Stimulated activated CD4-positive, alpha-beta T cell treated with anti-CD3 and anti-CD28 coated beads, TNF-alpha, amount 100 ng/mL, for 24 hours (primary cell): ENCODE measurements at places on chromosomes 1 and 21.

GRCh38 chr1:233240829-233241682 lies 54.5 kb downstream of the PCNX2 start:
- DNase-seq = no peak

- DNase-seq = no peak
These were observed 3.2 kb upstream of the LIX1L start for GRCh38 chr1:145961109-145961424.

- DNase-seq = no peak
These were observed 2.3 kb upstream of the JAM2 start for GRCh38 chr21:25636727-25637126.

- DNase-seq = no peak
These were observed 10.8 kb downstream of the ABCA4 start for GRCh38 chr1:94110021-94110761.

GRCh38 chr1:55272994-55273393 lies 57.8 kb upstream of the USP24 start:
- DNase-seq = no peak

- DNase-seq = no peak
These were observed 72.0 kb downstream of the NOS1AP start for GRCh38 chr1:162141281-162142054.

GRCh38 chr1:2445162-2445822 lies 30.8 kb upstream of the PLCH2 start:
- no peak for DNase-seq

DNA sequence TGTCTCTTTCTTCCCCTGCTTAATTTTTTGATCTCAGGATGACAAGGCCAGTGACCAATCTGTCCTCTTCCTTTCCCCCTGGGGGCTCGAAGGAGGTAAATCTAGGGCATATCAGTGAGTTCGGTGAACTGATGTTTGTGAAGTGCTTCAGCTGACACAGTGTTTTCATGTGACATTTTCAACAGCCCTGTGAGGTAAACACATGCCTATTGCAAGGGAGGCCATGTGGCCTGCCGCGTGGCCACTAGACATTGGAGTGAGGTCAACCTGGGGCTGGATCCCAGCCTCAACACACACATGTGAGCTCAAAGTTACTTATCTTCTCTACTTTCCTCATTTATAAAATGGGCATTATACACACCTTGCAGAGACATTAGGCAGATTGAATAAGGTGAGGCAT lies 126.3 kb downstream of the PLPP3 start:
- no peak for DNase-seq

- peak; percentile 6 for DNase-seq
These were observed at the start of gene SMG7 for GRCh38 chr1:183472488-183473216. TSS of gene SMG7 (plus strand) at chr1:183472499. CDS start at chr1:183472621, 122 bp downstream.

DNA sequence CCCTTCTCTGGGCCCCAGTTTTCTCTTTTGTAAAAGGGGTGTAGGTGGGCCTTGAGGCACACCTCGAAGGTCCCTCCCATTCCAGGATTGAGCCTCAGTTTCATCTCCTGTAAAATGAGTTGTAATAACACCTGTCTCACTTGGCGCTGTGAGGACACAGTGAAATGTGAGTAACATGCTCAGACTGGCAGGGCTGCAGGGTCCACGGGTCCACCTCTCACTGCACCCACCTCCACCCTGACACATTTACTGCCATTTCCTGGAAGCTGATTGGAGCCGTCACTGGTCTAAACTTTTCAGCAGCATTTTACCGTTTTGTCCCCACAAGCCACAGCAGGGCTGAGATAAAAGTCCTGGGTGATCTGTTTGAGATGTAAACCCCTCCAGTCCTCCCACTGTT lies 398.0 kb downstream of the PTPRU start:
- no peak for DNase-seq

GRCh38 chr1:207031632-207032264 lies 808 bp downstream of the C1orf116 start:
- DNase-seq = no peak

DNA sequence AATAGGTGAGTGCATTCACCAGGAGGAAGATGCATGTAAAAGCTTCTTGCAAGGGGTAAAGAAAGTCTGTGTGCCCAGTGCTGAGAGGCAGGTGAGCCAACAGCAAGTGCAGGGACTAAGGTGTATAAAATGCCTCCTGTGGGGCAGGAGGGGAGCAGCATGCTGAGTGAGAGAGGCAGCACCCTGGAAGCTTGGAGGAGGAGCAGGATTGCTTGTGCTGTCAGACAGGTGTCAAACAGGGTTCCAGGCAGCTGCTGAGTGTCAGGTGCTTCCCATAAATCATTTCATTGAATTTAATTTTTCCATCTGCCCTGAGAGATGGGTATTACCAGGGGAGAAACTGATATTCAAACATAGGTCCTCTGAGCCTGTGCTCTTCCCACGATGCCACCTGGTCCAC lies 13.9 kb downstream of the BSND start:
- no peak for DNase-seq

- DNase-seq = no peak
These were observed 513 bp downstream of the PBX1 start for GRCh38 chr1:164559342-164560051.

- DNase-seq = no peak
These were observed 48.3 kb downstream of the IGSF21 start for GRCh38 chr1:18155881-18156385.

GRCh38 chr1:184665360-184665759 lies 89.3 kb downstream of the EDEM3 start:
- no peak for DNase-seq

GRCh38 chr1:89041119-89041641 lies 18.5 kb upstream of the GBP3 start:
- DNase-seq = no peak

DNA sequence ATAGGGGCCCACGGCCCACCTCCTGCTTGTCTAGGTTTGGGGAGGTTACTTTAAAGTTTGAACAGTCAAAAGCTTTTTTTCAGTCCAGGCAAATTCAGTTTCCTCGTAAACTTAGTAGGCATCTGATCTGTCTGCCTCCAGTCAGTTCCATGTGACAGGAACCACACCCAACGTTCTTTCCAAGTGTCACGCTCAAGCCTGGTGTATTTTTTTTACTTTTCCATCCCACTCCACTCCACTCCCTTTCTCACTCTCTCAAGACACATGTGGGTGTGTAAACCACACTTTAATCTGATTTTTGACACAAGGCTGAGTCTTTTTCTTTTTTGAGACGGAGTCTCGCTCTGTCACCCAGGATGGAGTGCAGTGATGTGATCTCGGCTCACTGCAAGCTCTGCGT lies 60.3 kb upstream of the GPR153 start:
- no peak for DNase-seq

DNA sequence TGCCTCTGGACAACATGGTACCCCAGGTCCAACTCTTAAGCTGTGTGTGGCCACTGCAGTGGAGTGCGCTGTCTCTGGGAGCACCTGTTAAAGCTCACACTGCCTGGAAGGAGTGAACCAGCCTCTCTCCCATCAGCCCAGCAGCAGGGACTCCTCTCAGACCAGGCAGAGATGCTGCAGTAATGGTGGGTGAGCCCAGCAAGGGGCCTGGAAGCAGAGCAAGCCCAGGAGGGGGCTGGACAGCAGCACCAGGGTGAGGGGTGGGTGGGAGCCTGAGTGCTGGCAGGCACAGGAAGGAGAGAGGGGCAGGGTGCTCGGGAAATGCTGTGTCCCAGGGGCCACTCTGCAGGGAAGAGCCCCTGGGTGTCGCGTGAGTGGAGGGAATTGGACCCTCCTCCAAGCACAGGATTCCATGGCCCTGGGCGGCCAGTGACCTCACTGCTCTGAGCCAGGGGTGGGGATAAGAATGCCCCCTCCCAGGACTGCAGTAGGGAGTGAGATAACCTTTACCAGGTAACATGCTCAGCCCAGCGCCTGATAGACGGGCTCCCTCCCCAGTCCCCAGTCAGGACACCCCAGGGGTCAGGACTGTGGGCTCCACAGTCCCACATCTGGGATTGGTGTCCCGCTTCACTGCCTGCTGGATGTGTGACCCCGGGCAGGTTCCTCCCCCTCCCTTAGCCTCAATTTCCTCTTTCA lies 313.1 kb downstream of the MATN1 start:
- no peak for DNase-seq

- DNase-seq = no peak
These were observed 282.6 kb upstream of the DPYD start for GRCh38 chr1:98203466-98203865.

DNA sequence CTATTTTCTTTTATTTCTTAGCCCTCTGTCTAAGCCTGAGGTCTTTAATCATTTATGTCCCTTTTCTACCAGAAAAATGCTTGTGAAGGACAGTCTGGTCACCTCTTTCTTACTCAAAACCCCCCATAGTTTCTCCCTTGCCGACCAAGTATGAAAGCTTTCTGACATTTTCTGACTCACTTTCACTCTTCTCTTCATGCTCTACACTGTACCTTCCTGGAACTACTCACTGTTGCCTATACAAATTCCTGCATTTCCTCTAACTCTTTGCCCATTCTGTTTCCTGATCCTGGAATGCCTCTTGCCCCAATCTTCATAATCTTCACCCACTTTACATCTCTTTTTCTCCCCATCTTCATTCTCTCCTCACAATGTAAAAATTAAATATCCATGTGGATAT lies 380.0 kb downstream of the HHIPL2 start:
- DNase-seq = no peak

DNA sequence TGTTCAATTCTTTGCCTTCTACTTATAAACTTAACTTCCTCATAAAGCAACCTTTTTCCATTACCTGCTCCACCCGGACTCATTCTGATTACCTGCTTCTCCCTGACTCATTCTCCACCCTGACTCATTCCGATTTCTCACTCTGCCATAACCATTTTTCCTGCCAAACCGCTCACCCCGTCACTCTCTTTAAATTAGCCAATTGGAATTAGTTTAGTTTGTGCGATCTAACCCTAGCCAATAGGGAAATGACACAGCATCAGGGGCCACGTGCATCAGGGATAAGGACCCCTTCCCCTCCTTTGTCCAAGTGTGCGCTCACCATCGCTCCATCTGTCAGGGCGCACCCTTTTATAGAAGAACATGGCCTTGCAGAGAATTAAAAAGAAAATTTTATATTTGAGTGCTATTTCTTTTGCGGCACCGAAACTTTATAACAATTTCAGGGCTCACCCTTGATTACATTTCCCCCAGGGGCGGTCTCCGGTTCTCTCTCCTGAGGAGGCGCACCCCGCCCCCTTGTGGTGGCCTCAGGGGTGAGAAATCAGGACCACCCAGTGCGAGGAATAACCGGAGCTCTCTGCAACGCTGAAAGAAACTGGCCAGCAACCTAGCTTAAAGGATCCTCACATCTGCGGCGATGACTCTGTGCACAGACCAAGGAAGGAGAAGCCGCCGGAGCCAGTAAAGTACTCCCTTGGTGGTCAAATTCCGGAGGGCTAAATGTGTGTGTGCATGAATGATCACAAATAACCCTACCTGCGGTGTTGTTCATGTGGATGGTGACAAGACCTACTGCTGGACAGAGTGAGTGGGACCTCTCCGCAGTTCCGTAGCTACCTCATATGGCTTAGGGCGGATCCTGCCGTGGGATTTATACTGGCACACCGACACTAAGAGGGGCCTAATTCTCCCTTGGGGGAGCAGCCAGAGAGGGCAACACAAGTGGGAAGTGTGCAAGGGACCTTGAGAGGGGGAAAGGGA lies 30.3 kb upstream of the CBR3 start:
- no peak for DNase-seq

- DNase-seq = no peak
These were observed 68.2 kb downstream of the IGSF21 start for GRCh38 chr1:18175530-18176377.

DNA sequence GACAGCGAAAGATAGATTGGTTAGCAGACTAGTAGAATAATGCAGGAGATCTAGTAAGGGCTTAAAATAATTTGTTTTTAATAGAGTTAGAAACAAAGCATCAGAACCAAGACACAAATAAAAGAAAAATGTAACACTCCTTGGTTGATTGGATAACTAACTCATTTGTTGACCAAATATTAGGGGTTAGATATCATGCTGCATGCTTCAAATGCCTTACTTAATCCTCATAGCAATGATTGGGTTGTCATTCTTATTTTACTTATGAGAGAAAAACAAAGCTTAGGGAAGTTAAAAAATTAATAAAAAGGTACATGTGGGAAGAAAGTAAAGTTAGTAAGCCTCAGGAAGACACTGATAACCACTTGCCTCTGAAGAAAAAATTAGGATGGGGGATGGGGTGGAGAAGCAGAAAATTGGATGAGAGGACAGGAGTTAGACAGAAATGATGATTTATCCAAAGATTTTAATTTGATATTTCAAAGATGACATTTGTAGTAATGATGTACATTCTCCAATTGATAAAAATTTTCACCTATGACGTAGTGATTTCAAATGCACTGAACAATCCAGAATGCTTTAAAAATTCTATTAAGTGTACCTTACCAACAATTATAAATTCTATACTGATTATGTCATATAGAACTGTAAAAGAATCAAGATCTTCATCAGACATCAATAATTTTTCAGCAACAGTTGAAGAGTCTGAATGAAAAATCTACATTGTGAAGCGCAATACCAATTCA lies 374.7 kb downstream of the COL11A1 start:
- no peak for DNase-seq

GRCh38 chr21:25664491-25664931 lies 25.5 kb downstream of the JAM2 start:
- no peak for DNase-seq

- no peak for DNase-seq
These were observed 110.4 kb downstream of the SYT2 start for GRCh38 chr1:202599669-202600431.

DNA sequence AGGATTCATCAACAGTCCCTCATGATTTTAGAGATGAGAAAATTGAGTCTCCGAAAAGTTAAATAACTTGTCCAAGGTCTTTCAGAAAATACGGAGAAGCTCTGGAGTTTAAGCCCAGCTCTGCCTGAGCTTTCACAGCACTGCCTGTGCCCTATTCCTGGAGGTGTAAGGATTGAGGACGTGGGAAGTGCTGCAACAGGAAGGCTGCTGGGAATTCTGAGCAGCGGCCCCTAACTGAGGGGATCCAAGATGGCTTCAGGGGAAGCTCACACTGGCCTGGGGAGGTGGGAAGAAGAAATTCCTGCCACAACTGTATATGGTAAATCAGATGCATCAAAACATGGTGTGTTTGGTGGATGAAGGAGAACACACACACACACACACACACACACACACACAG lies 45.3 kb upstream of the BCL9 start:
- DNase-seq = no peak

GRCh38 chr1:31904339-31905092 lies 33.7 kb downstream of the PTP4A2 start:
- no peak for DNase-seq

DNA sequence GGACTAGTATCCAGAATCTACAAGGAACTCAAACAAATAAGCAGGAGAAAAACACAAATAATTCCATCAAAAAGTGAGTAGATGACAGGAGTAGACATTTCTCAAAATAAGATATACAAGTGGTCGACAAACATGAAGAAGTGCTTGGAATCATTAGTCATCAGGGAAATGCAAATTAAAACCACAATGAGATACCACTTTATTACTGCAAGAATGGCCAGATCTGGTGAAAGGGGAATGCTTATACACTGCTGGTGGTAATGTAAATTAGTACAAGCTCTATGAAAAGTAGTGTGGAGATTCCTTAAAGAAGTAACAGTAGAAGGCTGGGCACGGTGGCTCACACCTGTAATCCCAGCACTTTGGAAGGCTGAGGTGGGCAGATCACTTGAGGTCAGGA lies 73.8 kb downstream of the POU2F1 start:
- DNase-seq = no peak

- no peak for DNase-seq
These were observed 570.3 kb downstream of the LRRIQ3 start for GRCh38 chr1:73627723-73628122.

GRCh38 chr1:117565076-117565556 lies 40.7 kb upstream of the TENT5C start:
- no peak for DNase-seq
